ENCODE measurements at places on chromosomes 2 and 18.

GRCh38 chr2:69353360-69353759 is 33.7 kb downstream of the GFPT1 start:
- no peak for DNase-seq

GRCh38 chr18:66252703-66253102 is 351.2 kb downstream of the CDH19 start:
- DNase-seq, result no peak

- no peak for DNase-seq
Measured at GRCh38 chr2:240530181-240530580, 27.6 kb downstream of the ANKMY1 start.

GRCh38 chr2:20424300-20425290 is 22.3 kb upstream of the RHOB start:
- DNase-seq, result no peak

DNA sequence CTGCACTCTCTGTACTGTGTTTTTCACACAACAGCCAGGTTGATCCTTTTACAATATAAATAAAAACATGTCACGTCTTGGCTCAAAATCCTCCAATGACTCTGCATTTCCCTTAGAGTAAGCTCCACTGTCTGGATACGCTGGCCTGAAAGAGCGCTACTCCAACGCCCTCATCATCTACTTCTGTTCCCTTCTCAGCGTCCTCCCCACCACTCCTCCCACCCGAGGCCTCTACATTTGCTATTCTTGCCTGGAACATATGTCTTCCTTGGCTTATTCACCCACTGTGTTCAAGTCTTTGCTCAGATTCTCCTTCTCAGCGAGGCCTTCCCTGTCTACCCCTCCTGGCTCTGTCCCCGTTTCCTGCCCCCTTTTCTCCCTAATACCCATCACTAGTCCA is 37.6 kb downstream of the EPB41L3 start:
- DNase-seq, result no peak

- no peak for DNase-seq
Measured at GRCh38 chr18:23884681-23885375, 129.7 kb upstream of the TTC39C start.
